ENCODE measurements at places on chromosomes 5 and 9.
A peak's percentile ranks its signal among the peaks of the same experiment; 100 is the strongest.

DNA sequence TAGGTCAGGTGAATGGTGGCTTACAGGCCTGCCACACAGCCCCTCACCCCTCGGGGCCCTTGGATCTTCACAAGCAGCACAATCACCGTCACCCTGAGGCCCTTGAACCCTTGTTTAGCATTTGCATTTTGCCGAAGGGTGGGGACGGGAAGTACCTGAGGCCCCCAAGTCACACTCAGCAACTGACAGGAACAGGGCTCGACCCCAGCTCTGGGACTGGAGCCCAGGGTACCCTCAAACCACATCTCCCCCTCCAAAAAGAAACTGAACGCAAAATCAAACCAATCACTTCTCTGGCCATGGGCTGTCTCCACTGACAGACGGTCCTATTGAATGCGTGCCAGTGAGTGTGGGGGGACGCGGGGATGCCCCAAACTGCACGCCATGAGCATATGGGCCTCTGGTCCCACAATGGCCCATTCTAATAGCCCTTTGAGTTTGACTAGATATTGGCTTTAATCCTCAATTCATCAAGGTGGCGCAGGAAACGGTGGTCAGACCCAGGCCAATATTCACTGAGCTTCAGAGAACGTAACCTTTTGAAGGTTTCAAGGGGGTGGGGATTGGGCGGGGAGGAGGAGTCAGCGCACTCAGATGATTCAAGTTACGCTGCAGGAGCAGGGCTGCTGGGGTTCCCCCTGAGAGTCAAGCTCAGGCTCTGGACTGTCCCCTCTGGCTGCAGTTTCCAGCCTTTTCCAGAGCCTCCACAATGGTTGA is 176.0 kb downstream of the DAB2IP start:
- DNase-seq, result no peak

- DNase-seq, result no peak
These were observed 203.7 kb downstream of the GLIS3 start for GRCh38 chr9:4096121-4096520.

DNA sequence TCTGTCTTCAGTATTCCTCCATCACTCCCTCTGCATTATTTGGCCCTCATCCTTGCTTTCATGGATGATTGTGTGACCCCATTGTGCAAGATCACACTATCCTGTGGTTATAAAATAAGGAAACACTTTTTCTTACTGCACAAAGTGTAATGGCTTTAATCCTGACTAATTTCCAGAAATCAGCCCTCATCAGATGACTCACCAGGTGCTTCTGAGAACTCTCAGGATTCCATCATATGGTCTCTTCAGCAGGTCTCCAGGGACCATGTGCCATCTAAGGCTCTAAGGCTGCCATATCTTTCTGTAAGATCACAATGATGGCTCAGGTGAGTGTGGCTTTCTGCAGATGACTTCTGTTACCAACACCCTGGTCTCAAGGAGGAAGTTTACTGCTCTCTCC is 27.3 kb upstream of the FER start:
- DNase-seq, result no peak

- DNase-seq, result no peak
These were observed 129.6 kb downstream of the PIK3R1 start for GRCh38 chr5:68345171-68345570.

- DNase-seq, result no peak
These were observed 531.5 kb downstream of the CSNK1G3 start for GRCh38 chr5:124043456-124043855.

GRCh38 chr5:81851481-81852178 is 100.7 kb upstream of the SSBP2 start:
- DNase-seq, result peak; percentile 94

GRCh38 chr5:51336878-51337277 is 46.4 kb upstream of the ISL1 start:
- DNase-seq, result no peak

DNA sequence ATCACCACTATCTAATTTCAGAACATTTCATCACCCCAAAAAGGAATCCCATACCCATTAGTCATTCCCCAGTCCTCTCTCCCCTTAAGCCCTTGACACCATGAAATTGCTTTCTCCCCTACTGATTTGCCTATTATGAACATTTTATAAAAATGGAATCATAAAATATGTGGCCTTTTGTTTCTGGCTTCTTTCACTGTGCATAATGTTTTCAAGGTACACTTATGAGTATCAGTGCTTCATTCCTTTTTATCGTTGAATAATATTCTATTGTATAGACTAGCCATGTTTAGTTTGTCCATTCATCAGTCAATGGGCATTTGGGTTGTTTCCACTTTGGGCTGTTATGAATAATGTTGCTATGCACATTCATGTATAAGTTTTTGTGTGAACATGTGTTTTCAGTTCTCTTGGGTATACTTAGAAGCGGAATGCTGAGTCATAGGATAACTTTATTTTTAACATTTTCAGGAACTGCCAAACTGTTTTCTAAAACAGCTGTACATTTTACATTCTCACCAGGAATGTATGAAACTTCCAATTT is 40.4 kb upstream of the FGF1 start:
- DNase-seq, result no peak

GRCh38 chr9:134723491-134724190 is 82.0 kb downstream of the COL5A1 start:
- DNase-seq, result no peak

DNA sequence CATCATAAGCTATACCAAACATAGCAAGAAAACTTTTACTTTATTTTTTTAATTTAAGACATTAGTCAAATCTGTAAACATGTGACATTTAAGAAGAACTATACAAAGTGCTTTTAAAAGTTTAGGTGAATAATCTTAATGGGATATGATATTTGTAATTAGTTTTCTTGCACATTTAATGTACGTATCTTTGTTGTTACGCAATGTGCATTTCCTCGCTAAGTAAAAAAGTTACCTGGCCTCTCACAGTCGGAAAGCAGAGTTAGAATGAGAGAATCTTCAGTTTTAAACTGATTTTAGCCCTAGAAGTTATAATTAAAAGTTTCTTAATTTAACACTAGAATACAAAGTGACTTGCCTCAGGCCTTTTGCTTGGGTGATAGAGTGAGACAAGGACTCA is 589.8 kb downstream of the DMRTA1 start:
- DNase-seq, result no peak

GRCh38 chr5:172452398-172453205 is 1.7 kb downstream of the SH3PXD2B start:
- no peak for DNase-seq

GRCh38 chr9:87894998-87895625 is 12.4 kb downstream of the SPATA31E1 start:
- no peak for DNase-seq

GRCh38 chr5:122775550-122776542 is 966 bp downstream of the SNX2 start:
- DNase-seq, result peak; percentile 37

- DNase-seq, result no peak
These were observed 12.2 kb upstream of the OBP2B start for GRCh38 chr9:133221177-133221809.

GRCh38 chr9:3043369-3043768 is 199.5 kb upstream of the PUM3 start:
- DNase-seq, result no peak

- no peak for DNase-seq
These were observed 437.0 kb upstream of the TRPC7 start for GRCh38 chr5:136802383-136802782.

- DNase-seq, result no peak
These were observed 97.8 kb upstream of the SMC5 start for GRCh38 chr9:70160686-70161600.

DNA sequence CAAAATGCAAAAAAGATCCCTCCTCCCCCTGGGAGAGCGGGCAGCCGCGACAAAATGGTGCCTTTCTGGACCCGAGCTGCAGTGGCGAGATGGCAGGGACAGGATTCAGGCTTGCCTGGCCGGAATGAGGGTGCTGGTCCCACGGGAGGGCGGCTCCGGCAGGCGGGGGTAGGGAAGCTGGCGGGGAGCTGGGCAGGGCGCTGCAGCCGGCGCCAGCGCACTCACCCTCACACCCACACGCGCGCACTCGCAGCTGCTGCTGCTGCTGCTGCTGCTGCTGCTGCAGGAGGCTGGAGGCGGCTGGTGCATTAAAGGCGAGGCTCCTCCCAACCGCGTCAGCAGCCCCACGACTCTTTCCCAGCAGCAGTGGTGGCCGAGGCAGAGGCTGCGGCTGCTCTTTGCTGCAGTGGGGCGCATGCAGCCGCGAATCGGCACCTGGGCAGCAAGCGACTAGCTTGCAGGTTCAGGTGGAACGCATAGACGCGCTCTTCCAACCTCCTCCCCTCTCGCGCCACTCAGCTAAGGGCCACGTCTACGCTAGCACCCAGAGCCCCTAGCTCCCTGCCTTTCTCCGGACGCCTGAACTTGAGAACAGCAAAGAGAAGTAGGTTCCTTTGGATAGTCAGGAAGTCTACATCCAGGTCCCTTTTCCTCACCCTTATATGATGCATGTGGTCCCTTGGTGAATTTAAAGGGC is at the start of gene PPP2R2B:
PPP2R2B (minus strand) TSS at position 282 of the 697 bp plus-strand sequence.
- DNase-seq, result peak; percentile 30

DNA sequence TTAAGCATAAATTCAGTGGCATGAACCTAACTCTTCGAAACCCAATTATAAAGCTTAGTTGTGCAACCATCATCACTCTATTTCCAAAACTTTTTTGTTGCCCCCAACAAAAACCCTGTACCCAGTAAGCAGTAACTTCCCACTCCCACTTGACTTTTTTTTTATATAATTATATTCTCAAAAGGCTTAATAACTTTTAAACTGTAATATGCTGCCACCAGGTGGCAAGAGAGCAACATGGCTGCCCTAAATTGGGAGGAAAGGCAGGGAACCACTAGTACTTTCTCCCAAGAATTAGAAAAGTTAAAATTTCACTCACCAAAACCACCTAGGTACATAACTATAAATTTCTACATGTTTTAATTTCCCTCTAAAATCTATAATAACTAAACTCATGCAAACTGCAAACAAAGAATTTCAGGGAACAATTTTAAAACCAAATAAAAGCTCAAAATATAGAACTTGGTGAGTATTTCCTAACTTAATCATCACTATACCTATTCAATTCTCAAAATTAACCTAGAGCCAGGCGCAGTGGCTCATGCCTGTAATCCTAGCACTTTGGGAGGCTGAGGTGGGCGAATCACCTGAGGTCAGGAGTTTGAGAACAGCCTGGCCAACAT is 50.2 kb upstream of the RNF38 start:
- no peak for DNase-seq
